BE2C (cell line): ENCODE measurements at places on chromosomes 3 and 15.
A peak's percentile ranks its signal among the peaks of the same experiment; 100 is the strongest.

DNA sequence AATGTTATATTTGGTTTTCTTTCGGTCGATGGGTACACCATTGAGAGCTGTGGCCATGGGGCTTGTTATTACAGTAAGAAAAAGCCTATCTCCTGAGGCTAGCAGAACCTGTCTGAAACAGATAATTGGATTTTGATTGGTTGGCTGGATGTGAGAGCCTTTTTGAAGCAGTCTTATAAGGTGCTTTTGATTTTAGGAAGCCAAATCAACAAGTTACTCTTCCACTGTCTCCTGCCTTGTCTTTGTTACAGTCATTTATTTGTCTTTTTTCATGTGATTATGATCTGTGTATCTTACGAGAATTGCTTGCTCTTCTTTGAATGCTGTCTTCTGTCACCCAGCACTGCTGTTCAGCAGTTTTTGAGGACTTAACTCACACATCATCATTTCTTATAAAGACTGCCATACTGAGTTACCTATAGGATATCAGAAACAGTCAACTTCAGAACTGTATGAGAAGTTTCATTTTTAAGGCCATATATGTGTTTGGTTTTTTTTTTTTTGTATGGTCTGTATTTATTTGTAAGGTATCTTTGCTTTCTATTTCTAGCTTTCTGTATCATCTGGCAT, 51.1 kb downstream of the MEF2A start:
- DNase-seq: no peak

DNA sequence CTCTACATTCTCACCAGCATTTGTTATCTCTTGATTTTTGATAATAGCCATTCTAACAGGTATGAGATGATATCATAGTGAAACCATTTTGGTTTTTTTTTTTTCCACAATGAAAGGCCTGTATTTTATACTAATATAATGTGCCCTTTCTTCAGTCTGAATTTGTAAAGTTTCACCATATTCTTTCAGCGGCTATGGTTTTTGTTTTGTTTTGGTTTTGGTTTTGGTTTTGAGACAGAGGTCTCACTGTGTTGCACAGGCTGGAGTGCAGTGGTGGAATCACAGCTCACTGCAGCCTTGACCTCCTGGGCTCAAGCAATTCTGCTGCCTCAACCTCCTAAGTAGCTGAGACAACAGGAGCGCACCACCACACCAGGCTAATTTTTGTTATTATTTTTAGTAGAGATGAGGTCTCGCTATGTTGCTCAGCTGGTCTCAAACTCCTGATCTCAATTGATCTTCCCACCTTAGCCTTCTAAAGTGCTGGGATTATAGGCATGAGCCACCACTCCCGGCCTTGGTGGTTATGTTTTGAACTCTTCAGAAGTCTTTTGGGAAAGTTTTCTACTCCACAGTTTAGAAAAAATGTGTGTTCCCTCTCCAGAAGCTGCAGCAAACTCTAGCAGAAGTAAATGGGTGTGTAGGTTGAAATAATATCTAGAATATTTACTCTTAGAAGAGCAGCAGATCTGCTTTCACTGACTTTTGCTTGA, 110.2 kb upstream of the UMPS start:
- DNase-seq: no peak

- DNase-seq: peak; percentile 34
Measured at GRCh38 chr3:15645740-15646501, 44.4 kb downstream of the BTD start.

- DNase-seq: no peak
Measured at GRCh38 chr3:32403663-32404062, 12.0 kb downstream of the CMTM7 start.

GRCh38 chr3:127915937-127916493, 983 bp downstream of the KBTBD12 start:
- no peak for DNase-seq

DNA sequence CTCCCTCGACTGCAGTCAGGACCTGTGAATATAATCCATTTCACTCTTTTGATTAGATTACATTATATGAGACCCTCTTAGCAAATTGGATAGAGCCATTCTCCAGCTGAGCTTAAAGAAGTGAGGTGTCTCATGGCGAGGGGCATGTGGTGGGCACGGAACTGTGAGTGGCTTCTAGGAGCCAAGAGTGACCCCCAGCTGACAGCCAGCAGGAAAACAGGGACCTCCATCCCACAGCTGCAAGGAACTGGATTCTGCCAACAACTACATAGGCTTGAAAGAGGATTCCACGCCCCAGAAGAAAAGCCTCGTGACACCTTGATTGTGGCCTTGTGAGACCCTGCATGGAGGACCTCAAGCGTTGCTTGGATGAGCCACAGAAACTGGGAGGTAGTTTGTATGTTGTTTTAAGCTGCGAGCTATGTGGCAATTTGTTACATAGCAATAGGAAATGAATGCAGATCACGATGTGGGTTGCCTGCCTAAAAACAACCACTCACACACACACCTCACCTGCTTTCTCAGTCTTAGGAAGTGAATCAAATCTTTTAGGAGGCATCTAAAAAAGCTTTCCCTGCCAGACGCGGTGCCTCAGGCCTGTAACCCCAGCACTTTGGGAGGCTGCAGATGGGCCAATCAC, 84.2 kb upstream of the BHLHE40 start:
- no peak for DNase-seq

GRCh38 chr3:48997714-48998637, 7.9 kb downstream of the P4HTM start:
- peak; percentile 82 for DNase-seq

DNA sequence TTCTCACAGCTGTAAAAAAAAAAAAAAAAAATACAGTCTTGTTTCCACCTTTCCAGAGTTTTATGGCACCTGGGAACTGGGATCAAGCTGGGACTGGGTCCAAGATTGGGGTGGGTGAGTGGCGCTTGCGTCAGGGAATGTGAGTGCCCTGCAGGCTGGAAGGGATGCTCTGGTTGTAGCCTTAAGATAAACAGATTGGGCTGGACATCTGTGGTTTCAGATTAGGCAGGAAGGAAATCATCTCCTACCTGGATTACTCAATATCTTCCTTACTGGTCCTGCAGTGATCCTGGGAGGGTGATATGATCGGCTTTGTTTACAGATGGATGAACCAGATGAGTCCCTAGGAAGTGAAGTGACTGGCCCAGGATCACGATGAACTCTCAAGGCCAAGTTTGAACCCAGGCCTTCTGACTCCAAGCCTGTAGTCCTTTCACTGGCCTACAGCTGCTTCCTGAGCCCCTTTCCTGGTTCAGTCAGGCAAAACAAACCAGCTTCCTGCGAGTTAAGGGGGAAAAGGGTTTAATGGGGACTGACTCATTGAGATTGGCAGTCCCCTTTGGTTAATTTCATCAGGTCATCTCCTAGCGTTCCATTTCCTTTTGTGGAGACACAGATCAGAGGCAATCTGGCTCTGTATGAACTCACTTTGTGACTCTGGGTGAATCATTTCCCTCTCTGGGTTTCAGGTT, 179.8 kb downstream of the THSD4 start:
- DNase-seq: peak; percentile 63

DNA sequence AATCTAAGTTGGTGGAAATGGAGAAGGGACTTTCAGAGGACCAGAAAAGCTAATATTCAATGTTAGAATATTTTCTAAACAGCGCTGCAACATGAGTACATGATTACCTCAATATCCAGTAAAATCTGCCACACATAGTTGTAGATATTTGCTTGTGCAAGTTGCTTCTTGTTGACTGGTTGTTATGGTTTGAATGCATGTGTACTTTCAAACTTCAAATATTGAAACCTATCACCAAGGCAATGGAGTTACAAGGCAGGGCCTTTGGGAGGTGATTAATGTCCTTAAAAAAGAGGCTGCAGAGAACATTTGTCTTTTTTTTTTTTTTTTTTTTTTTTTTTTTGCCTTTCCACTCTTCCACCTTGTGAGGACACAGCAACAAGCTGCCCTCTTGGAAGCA, 49.9 kb downstream of the TMCO5A start:
- DNase-seq: no peak

DNA sequence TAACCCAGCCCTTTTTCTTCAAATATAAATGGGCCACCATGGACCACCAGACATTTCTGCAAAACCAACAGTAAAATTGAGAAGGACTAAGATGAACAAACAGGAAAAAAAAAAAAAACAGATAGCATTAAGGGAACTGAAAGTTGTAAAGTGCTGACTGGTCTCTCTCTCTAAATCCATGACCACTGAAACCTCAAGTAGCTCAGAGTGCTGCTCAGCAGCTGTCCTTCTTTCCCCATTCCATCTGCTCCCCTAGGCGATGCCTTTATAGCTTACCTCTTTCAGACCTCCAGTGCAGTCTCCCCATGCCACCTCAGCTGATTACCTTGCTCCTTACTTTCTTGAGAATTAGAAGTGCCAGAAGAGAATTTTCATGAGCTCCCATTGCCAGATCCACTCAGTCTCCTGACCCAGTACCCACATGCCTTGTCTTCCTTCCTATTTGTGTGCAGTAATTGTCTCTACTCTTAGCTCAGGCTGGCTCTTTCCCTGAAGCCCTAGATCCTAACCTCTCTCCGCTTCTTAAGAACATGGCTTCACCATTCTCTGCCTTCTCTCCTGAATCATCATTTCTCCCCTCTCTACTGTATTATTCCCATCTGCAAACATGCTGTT, 23.9 kb upstream of the XIRP1 start:
- no peak for DNase-seq

DNA sequence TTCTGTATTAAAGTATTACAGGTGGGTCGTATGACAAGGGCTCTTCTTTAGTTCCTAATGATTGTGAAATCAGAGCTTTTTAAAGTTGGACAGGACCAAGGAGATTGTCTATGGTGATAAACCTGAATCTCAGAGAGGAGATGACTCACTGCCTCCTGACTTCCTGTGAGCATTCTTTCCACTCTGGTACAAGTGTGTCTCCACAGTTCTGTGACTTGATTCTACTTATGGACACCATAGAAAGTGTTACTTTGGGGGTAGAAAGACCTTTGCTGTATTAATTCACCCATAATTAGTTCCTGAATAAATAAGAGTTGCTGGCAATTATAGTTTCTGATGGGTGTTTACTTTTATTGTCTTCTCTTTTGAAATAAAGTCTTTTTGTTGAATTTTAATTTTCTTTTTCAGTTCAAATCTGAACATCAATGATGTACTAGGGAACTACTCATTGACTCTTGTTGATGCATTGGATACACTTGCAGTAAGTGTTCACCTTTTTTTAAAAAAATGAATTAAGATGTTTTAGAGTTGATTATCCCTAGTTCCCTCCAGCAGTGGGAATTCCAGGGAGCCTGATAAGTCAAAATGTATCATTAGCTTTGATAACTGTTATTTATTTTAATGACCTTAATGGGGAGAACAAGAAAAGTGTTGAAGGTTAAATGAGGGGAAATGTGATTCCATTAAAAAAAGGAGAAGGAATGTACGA, 7.4 kb downstream of the EDEM1 start:
- no peak for DNase-seq

DNA sequence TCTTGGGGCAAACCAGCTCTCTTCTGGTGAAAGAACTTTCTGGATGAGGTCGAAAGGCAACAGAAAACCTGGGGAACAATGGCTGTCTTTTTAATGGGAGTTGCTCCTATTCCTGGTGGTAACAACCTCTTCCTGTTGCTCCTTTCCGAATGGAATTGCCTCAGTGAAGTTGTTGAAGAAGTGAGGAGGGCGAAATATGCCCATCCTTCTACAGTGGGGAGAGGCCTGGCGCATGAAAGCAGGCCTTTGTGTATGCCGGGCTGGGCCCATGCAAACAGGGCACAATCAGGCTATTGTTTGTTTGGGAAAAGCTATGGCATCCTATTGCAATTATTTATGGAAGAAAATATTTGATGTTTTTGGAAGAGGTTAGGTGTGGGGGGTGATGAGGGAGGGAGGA, 166.9 kb downstream of the IGF1R start:
- no peak for DNase-seq

DNA sequence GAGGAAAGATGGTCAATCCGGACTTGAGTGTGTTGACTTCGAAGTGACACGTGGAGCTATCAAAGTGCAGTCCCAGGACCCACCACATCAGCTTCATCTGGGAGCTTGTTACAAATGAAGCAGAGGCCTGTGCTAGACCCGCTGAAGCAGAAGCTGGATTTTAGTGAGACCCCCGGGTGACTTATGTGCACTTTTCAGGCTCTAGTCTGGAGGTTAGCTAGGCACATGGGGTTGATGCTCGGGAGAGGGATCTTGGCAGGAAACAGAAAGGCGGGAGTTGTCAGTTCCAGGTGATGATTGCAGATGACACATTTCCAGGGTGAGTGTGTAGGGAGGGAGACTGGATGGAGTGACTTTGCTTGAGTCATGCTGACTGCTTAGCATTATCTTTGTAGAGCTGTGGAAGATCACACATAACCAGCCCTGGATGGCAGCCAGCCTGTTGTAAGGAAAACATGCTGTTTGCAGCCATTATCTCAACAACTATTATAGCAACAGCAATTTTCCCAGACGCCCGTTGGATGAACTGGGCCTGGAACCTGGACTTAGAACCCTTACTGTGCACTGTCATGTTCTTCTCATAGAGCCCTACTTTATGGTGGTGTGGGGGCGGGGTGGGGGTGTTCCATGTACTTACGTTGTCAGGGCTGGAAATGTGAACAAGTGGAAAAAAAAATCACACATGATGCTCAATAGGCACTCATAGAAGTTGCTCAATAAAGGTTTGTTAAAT, 122.4 kb downstream of the THSD4 start:
- DNase-seq: no peak

GRCh38 chr3:133413161-133414020, 13.5 kb downstream of the BFSP2 start:
- DNase-seq: no peak

GRCh38 chr3:16928386-16929132, 43.8 kb downstream of the PLCL2 start:
- DNase-seq: no peak

GRCh38 chr15:64755427-64755940, 19.9 kb downstream of the RBPMS2 start:
- DNase-seq: no peak

DNA sequence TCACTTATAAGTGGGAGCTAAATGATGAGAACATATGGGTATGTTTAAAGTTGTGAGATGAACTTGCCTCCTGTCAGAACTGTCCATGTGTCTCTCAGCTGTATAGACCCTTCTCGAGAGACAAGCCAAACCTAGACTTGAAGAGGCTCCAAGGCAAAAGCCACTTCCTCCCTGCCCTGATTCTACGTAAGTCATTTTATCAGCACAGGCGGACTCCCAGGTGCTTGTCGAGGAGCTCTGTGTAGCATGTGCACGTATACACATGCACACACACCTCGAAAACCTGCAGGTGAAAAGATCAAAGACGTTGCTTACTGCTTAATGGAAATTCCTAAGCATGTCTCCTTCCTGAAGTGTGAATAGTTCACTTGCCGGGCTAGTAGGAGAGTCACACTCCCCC, 5.6 kb upstream of the CLEC3B start:
- no peak for DNase-seq
